ENCODE measurements at places on chromosomes 6 and 20. TPM values are rescaled to one million over a fixed set of nuclear protein-coding genes. Genes with fewer than 3 reads are reported as not detected.

GRCh38 chr6:44105146-44105545 is 22.1 kb downstream of the MRPL14 start:
- DNase-seq: no peak

GRCh38 chr6:13120483-13121482 is 207.6 kb downstream of the TBC1D7 start:
- no peak for DNase-seq

- no peak for DNase-seq
These were observed 72.7 kb downstream of the METTL24 start for GRCh38 chr6:110285306-110286060.

DNA sequence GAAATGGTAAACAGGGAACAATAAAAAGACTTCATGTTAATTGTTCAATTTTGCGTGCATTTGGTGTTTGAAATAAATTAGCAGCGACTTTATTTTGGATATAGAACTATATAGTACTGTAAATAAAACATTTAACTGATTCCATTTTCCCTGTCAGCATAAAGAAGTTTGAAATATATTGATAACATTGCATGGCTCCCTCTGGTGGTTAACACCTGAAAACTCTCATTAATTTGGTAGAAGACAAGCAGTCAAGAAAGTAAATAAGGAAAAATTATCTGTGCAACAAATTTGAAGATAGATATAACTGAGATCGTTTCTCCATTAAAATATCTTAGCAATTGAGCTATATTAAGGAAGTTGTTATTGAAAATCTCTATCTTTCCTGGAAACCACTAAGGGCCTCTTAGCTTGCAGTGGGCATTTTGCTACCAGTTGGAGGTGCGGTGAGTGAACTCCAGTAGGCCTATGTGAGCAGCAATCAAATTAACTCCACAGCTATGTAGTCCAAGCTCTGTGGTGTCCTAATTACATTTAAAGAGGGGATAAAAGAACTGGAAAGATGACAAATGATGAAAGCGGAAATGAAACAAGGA is 435.7 kb upstream of the FKBP1C start:
- no peak for DNase-seq

- DNase-seq: no peak
These were observed at the start of gene ADGRF1 for GRCh38 chr6:47042275-47042791. Gene ADGRF1, minus strand, starts transcription at chr6:47042332. Its CDS starts 13,271 bp downstream, at chr6:47029061.

The KIAA0408 gene
- total RNA-seq: 0.13 TPM

All from left lobe of liver (tissue), 2 donors.